ENCODE measurements at places on chromosomes 4 and X.

GRCh38 chr4:683247-683897, 5.6 kb downstream of the SLC49A3 start:
- H3K36me3 ChIP-seq: no peaks in the 10 kb centered on the region
- DNase-seq: peak; percentile 67
- no peak overlapping the region for H3K4me3 ChIP-seq
- no peaks in the 10 kb centered on the region for H3K27me3 ChIP-seq

DNA sequence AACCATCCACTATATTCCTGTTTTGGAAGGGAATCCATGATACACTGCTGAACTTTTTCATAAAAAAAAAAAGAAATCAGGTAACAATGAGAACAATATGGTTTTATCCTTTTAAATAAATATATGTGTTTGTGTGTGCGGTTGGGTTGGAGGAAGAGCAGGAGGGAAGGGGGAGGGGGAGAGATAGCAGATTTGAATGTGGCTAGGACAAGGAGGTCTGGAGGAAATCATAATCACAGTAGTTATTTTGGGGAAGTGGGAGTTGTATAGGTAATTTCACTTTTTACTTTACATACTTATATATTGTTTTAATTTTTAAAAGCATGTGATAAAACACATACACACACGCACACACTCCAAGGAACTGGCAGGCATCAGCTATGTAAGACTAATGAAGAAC, 134.5 kb upstream of the MBNL3 start:
- no peaks in the 10 kb centered on the region for H3K4me1 ChIP-seq
- no peaks in the 10 kb centered on the region for H3K36me3 ChIP-seq
- no peak for DNase-seq

DNA sequence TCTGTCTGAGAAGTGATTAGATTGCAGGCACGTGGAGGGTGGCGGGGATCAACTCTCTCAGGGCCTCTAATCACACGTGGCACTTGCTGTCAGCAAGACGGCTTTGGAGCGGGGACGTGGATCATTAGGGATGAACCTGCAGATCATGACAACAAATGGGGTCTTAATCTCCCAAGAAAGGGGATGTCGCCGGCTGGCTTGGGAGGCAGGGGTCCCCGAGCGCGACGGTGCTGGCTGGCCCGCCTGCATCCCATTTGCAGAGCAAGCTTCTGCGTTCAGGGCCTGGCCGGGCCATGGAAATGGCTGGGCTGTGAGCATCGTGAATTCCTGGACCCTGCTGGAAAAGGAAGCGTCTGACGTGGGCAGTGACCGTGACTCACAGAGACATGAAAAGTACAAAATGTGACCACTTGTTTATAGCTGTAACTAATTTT, 85.1 kb upstream of the SHOX start:
- no peaks in the 10 kb centered on the region for H3K36me3 ChIP-seq
- no peak overlapping the region for H3K27ac ChIP-seq
- H3K27me3 ChIP-seq: no peaks in the 10 kb centered on the region
- no peak for DNase-seq

DNA sequence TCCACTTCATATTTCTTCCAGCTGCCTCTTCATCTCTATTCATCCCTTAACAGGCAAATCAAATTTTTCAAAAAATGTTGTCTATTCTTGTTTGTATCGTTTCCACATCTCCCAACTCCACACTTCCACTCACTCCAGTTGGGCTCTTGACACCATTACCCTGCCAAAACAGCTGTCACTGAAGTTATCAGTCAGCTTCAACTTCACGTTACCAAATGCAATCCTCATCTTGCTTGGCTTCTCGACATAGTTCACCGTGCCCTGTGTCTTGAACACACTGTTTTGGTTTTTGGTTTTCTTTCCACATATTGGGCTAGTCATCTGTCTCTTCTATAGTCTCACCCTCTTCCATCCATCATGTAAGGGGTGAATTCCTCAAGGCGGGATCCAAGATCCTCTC, 65.2 kb downstream of the GALNT7 start:
- H3K4me1 ChIP-seq: peaks cover 8% of the 10 kb centered on the region
- H3K4me3 ChIP-seq: no peak overlapping the region
- H3K36me3 ChIP-seq: no peaks in the 10 kb centered on the region
- DNase-seq: no peak
- no peak overlapping the region for H3K27ac ChIP-seq

- no peak overlapping the region for H3K4me3 ChIP-seq
- no peak overlapping the region for H3K27ac ChIP-seq
- H3K27me3 ChIP-seq: no peaks in the 10 kb centered on the region
- H3K36me3 ChIP-seq: no peaks in the 10 kb centered on the region
- no peaks in the 10 kb centered on the region for H3K4me1 ChIP-seq
Observed at GRCh38 chrX:25105221-25105620, 89.5 kb upstream of the ARX start.

DNA sequence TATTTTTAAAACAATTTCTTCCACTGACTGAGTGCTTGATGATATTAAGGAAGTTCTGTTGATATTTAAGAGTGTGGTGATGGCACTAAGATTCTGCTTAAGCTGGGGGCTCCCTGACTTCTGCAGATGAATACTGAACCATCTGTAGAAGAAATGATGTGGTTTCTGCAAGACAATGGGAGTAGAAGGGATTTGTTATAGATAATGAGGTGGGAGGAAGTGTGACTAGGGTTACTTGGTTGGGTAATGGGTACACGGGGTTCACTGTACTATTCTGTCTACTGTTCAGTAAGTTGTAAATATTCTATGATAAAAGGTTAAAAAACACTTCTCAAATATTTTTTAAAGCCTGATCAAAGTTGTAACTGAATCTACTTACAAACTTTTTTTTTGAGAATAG, 60.9 kb upstream of the TXK start:
- peaks cover 4% of the 10 kb centered on the region for H3K4me1 ChIP-seq
- H3K4me3 ChIP-seq: no peak overlapping the region
- H3K36me3 ChIP-seq: no peaks in the 10 kb centered on the region
- H3K27me3 ChIP-seq: no peaks in the 10 kb centered on the region
- H3K27ac ChIP-seq: no peak overlapping the region
- no peak for DNase-seq

DNA sequence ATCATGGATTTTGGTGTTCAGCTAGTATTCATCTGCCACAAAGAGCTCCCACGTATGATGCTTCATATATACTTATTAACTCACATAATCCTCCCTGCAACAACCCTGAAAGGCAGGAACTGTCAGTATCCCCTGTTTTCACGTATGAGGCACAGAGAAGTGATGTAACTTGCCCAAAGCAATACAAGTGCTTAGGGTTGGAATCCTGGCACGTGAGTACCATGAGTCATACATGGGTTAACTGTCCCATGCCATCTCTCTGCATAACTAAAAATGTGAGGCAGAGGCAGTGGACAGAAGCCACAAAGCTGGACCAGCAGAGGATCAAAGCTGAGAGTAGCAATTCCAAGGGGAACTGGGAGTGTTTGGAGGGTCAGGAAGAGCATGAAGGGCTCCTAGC, 35.7 kb upstream of the EGFL6 start:
- no peak for DNase-seq
- H3K4me1 ChIP-seq: no peaks in the 10 kb centered on the region
- no peaks in the 10 kb centered on the region for H3K27me3 ChIP-seq

- H3K27me3 ChIP-seq: no peaks in the 10 kb centered on the region
- no peaks in the 10 kb centered on the region for H3K36me3 ChIP-seq
- no peak overlapping the region for H3K4me3 ChIP-seq
- H3K4me1 ChIP-seq: no peaks in the 10 kb centered on the region
- DNase-seq: no peak
Observed at GRCh38 chr4:18815081-18815778, 793.7 kb upstream of the LCORL start.

DNA sequence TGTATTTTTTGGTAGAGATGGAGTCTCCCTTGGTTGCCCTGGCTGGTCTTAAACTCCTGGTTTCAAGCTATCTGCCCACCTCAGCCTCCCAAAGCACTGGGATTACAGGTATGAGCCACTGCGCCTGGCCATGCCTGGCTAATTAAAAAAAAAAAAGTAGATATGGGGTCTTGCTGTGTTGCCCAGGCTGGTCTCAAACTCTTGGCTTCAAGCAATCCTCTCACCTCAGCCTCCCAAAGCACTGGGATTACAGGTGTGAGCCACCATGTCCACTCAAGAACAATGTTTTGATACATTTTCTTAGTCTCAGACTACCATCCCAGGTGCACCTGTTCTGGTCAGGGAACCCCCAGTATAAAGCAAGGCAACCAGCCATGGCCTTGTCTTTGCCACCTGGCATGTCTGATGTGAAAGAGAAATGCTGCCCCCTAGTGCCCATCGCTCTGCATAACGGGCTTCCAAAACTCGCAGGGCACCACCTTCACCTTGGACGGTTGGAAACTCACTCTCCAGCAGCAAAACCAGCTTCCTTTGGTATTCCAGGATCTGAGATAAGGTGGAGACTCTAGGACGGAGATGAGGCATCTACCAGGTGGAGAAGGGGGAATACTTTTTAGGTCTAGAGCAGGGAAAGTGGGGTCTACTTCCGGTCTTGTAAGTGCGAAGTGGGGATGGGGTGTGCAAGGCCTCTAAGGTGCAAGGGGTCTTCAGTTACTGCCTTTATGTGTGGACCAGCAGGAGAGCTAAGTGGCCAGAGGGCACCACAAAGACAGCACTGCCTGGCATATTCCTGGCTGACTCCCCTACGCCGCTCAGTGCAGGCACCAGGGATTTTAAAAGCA, 47.7 kb upstream of the AFAP1 start:
- peak; percentile 79 for DNase-seq
- peaks cover 14% of the 10 kb centered on the region for H3K4me1 ChIP-seq
- H3K36me3 ChIP-seq: no peaks in the 10 kb centered on the region
- no peak overlapping the region for H3K4me3 ChIP-seq
- H3K27ac ChIP-seq: no peak overlapping the region

DNA sequence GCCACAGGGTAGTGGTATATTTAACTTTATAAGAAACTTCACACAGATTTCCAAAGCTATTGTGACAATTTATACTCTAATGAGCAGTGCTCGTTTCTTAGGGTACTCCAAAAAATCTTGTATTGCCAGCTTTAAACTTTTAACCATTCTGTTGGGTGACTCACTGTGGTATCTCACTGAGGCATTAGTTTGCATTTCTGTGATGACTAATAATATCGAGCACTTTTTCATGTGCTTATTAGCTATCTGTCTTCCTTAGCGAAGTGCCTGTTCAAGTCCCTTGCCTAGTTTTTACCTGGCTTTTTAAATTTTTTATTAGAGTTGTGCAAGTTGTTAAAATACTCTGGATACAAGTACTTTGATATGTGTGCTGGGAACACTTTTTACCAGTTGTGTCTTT, 5.5 kb downstream of the PNMA3 start:
- no peak overlapping the region for H3K4me3 ChIP-seq
- peaks cover 8% of the 10 kb centered on the region for H3K27me3 ChIP-seq
- H3K27ac ChIP-seq: no peak overlapping the region
- H3K36me3 ChIP-seq: no peaks in the 10 kb centered on the region

Data from upper lobe of right lung (tissue), 1 donor.